ENCODE measurements at places on chromosomes 5 and 9.

DNA sequence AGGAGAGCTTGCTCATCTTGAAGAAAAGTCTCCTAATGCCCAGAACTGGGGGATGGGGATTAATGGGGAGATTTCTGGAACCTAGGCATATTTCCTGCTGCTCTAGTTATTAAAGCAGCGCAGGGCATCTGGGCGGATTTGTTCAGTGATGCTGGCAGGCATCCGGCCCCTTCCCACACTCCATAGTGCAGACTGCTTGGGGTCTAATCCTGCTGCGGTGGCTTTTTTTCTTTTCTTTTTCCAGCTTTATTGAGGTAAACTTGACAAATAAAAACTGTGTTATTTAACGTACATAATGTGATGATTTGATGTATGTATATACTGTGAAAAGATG is 30.7 kb downstream of the PPARGC1B start:
- no peak for DNase-seq

DNA sequence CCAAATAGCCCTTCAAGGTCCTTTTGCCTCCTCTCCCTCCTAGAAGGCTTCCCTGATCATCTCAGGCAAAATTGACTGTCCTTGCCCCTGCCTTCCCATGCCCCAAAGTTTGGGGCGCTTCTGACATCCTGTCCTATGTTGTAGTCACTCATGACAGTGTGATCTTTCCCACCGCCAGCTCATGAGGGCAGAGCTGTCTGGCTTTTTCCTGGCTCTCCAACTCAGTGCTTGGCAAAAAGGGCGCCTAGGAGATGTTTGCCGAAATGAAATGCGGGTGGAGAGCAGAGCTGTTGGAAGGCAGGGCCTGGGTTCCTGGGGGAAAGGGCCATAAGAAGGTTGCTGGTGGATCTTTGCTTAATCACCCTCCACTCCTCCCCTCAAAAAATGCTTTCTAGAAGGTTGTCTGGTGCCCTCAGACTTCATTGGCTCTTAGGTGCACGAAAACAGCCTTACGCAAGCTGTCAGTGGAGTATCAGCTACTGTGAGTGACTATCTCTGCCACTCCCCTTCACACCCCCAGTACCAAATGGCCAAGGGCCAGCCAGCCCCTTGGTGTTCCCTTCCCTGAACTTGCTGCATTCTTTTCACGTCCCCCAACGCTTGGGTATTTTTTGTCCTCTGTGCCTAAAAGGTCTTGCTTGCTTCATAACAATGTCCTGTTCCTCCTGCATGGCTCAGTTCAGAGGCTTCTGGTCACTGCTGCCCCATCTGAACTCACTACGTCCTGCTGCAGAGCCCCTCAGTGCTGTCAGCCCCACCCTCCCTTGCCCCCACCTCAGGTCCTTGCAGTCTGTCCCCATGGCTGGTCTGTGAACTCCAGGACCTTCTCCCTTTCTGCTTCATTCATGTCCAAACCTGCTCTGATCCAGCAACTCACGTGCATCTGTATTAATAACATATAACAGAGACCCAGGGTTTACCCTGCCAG is 2.6 kb upstream of the SLC25A51 start:
- no peak for DNase-seq

DNA sequence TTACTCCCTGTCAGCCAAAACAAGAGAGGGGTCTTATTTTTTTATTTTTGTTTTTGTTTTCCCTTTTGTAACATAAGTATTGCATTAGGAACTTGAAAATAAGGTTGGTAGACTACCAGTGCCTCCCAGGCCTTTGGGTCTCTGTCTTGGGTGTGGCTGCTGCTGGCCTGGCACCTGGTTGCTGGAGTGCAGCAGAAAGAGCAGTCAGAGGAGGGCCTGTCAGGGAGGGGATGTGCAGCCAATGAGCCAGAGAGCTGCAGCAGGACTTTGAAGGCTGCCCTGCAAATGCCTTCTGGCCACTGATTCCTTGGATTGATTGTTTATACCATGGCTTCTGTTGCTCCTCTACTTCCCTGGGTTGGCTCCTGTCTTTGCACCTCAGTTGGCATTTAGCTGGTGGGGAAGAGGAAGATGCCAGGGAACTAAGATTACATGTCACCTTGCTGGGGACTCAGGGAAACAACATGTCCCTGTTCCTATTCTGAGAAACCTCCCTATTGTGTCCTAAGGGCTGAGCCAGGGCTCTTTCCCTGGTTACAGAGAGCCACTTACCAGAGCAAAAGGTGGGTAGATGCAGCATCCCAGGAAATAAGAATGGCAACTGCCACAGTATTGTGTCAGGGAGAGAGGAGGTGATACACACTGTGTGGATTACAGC is 66.6 kb downstream of the ANGPTL2 start:
- no peak for DNase-seq

- no peak for DNase-seq
Observed at GRCh38 chr9:6426117-6426516, 13.1 kb downstream of the UHRF2 start.

GRCh38 chr9:33340186-33340585 is 49.9 kb downstream of the NFX1 start:
- no peak for DNase-seq

DNA sequence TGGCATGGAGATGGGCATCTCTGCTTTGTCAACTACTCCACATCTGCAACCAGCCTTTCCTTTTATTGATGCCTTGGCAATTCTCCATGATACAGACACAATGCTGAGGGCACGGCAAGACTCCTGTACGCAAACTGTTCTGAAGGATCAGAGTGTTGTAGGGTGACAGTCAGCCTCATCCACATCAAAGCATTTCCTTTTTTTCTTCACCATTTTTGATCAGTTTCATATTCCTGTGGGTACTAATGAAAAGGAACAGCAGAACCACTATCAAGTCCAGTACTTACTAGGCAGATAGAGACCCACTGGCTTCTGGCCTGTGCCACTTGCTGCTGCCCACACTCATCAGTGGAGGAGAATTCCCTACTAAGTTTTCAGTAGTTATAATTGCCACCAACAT is 181.6 kb downstream of the PALM2AKAP2 start:
- no peak for DNase-seq

DNA sequence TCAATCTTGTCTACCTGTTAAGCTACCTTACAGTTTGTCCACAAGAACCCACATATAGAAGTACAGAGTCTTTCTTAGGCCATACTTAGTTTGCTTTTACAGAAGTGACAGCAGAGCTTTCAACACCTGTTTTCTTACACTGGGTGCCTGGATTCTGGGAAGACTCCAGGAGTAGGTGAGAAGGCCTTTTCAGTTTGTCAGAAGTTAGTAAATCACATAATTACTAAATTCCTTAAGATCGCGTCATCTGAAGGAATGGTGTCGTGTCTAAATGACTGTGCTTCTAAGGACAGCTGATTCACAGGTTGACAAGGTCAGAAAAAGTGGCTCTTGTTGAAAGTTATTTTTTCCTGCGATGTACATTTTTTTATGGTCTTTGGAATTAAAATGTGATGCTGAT is 97.0 kb upstream of the FAM120A start:
- no peak for DNase-seq

DNA sequence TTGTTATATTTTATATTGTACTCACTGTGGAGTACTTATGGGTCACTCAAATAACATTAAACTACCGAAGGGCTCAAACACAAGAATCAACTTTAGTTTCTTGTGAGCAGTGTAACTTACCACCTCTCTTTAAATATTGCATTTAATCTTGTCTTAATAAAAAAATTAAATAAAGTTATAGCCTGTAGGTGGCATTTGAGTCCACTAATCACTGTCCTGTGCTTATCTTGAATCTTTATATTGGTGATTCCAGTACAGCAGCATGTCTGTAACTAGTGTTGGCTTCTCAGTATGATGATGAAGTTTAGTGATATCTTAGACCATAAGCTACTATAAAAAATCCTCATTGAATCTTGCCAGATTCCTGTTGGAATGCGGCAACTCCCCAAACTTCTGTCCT is 313.8 kb downstream of the FAM170A start:
- DNase-seq: no peak

GRCh38 chr5:58071566-58071965 is 388.3 kb downstream of the PLK2 start:
- no peak for DNase-seq

DNA sequence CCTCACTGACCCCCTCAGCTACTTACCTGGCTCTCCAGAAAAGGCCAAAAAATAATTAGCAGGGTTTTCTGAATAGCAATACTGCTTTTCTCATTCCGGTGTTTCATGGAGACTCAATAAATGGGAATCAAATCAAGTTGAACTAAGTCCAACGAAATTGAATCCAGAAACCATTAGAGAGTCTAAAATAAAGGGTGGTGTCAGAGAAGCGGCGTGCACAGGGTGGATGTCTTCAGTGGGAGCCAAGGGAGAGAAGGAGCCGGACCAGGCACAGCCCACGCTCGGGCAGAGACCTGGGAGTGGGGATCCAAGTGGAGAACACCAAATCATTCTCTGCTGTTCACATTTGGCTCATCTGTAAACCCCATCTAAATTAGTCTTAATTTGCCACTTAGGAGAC is 40.2 kb upstream of the WWC1 start:
- no peak for DNase-seq

GRCh38 chr5:114924769-114925168 is 244.9 kb downstream of the TRIM36 start:
- DNase-seq: no peak

DNA sequence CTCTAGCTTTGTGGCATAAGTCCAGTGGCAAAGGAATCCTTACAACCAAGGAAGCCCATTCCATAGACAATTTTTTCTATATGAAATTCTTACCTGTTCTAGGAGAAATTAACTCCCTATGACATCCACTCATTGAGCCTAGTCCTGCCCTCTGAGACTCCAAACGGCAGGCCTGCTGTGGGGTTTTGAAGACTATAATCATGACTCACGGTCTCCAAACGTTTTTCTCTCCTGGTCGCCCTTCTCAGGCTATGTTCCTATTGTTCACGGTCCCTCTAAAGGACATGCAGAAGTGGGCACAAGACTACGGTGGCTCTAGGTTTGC is 611 bp downstream of the EXOSC3 start:
- no peak for DNase-seq

DNA sequence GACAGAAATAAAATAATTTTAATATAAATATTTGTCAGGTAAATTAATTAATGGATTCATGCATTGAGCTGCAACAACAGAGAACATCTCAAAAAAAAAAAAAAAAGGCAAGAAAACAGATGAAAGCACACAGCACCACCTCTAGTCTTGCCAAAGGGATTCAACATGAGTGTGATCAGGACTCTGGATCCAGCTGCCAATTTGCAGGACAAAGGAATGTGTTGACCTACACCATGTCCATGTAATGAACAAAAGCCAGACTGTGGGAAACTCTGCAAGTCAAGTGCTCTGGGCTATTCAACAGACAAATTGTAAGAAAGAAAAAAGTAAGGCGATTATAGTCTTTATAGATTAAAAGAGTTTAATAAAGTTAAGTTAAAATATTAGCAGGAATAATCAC is 769.3 kb downstream of the TLR4 start:
- no peak for DNase-seq

GRCh38 chr5:139740138-139740991 is 55.2 kb upstream of the PSD2 start:
- DNase-seq: no peak

DNA sequence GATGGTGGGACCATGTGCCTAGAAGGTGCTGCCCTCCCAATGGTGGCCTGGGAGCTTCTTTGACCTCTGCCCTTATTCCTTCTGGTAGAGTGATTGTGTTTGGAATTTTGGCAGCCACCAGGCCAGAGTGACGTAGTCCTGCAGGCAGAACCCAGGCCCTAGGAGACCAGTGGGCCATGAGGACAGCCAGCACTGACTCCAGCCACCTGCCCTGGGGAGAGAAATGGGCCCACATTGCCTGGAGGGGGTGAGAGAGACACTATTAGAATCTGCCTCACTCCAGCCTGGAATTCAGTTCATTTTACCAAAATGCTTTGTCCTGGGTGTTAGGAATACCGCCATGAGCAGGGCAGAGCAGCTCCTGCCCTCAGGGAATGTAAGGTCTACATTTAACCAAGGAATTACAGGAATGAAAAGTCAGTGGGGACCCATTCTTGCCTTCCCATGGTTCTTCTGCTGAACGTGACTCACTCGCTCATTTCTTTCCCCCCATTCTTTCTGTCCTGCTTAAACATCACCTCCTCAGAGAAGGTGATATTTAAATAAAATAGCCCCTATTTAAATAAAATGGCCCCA is 5.5 kb upstream of the COL27A1 start:
- no peak for DNase-seq

DNA sequence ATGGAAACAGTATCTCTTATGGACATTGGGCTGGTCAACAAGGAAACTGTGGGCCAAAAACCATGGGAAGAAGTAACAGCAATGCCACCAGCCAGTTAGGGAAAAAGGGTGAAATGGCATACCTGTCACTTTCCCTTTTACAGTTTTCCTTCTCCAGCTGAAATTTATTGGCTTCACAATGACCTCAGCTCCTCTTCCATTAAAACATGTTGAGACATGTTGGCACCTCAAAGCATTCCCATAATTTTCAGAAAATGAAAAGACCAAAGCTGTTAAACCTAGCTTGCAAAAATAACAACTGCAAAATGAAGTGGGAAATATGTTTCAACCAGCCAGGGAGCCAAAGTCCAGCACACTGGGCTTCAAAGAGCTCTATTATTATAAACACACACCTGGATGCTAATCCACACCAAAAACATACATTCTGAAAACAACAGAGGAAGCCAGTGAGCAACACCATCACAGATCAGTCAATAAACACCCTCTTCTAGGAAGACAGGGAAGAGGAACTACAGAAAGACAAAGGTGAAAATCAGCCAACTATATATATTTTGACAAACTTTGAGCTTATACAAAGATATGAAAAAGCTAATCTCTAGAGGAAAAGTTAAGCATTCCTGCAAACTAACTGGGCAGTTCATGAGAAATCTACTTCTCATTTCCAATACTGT is 78.4 kb upstream of the PTGER4 start:
- no peak for DNase-seq

- no peak for DNase-seq
Observed at GRCh38 chr5:135930029-135930948, 24.5 kb downstream of the LECT2 start.

- no peak for DNase-seq
Observed at GRCh38 chr9:95644377-95644776, 127.6 kb upstream of the PTCH1 start.

- DNase-seq: no peak
Observed at GRCh38 chr5:14296533-14297331, 153.6 kb downstream of the TRIO start.

DNA sequence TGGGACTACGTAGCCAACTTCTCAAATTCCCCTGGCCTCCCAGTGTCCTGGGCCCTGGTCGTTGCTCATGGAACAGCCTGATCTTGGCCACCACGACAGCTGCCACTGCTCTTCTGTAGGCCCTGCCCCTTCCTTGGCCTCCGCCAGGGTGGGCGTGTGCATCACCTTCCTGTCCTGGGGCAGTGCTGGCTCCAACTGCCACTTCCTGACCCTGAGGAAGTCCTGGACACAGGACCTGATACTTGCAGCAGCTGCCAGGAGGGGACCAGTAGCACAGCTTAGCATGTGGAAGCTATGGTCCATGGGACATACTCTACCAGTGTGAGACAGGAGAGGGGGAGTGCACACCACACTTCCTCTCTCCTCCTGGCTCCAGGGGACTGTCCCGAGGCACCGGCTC is 145.2 kb downstream of the TENT4A start:
- DNase-seq: no peak

DNA sequence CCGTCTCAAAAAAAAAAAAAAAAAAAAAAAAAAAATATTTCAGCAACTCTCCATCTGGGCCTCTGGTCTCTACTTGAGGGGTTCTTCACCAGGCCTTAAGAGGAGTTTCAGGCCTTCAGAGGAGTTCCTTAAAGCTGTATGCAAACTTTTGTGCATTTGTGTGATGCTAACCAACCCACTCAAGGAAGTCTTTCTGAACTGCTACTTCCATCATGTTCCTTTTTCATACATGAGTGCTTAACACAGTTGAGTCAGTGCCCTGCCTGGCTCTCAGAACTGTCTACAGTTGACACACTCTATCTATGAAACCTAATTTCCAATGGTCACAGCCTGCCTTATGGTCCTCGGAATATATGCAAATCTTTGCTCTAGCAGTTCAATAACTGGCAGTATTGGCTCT is 146.5 kb downstream of the MEF2C start:
- no peak for DNase-seq

Measured in stimulated activated CD4-positive, alpha-beta T cell treated with anti-CD3 and anti-CD28 coated beads, Interleukin-4, amount 100 ng/mL, for 4 hours (primary cell).